ENCODE measurements at places on chromosomes 11 and 22.

- no peak for DNase-seq
Measured at GRCh38 chr11:88402784-88403183, 65.2 kb upstream of the CTSC start.

GRCh38 chr11:115503083-115503885 is 931 bp downstream of the CADM1 start:
- DNase-seq = peak; percentile 66

DNA sequence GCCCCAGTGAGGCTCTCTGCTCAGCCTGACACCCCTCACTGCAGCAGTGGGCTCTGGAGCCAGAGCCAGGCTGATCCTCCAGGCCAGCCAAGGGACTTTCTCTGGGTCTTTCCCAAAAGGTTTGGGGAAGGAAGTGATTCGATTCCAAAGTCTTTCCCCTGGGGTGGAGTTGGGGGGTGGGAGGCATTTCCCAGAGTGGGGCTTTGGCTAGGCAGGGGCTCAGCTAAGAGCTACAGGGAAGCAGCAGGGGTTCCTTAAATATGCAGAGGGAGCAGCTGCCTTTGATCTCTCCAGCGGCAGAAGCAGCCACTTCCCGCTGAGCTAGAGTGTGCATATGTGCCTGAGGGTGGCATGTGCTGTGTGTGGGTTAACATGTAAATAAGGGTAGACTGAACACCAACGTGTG is 192.9 kb downstream of the INSC start:
- no peak for DNase-seq

DNA sequence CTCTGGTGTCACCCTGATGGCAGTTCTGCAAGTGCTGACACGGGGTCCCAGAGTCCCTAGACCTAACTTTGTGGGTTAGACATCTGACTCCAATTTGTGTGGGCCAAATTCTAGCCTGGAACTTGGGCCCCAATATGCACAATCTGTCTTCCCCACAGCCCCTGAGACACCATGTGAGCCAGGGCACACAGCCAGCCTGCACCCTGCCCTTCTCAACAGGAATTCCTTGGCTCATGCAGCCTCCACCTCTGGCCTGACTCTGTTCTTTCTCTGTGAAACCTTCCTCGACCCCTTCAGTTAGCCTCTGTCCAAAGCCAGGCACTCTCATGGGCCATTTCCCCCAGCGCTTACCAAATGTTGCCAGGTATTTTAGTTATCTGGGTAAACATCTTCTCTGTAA is 59.1 kb upstream of the POU2AF1 start:
- peak; percentile 42 for DNase-seq

DNA sequence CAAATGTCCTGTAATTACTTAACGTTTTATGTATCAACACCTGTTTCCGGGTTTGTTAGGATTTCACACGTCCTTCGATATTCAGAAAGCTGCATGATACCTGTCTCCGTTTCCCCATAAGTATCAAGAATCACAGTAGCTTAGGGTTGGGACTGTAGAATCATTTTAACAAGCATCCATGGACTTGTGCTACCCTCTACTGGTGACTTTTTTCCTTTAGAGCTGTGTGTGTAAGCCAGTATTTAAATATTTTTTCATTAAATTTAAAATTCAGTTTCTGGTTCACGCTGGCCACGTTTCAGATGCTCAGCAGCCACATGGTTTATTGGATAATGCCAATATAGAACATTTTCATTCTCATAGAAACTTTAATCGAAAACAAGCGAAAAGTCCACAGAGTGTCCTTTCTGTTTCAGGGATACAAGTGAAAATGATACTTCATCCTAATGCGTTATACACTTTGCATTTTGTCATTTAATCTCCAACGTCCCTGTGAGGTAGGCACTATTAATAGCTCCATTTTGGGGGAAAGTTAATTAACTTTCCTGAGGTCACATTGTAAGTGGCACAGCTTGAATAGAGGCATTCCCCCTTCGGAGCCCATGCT is 61.5 kb upstream of the SLC25A18 start:
- DNase-seq = no peak

GRCh38 chr11:132008872-132009271 is 638.5 kb downstream of the NTM start:
- DNase-seq = no peak

DNA sequence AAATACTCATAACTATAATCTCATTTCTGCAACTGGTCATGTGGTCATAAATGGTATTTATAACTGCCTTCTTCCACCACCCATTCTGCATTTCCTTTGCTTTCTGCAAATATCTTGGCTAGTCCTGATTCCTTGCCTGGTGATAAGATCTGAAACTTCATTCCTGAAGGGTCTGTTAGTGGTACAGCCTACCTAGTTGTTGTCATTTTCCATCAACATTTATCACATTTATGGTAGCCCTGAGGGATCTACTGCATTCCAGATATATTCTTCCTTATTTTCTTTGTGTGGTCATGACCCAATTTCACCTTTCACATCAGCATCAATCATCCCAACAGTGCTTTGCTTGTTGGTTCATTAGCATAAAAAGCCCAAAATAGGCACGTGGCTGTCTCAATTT is 50.1 kb downstream of the DDX6 start:
- no peak for DNase-seq

- peak; percentile 19 for DNase-seq
Measured at GRCh38 chr22:23068832-23069385, 1.4 kb upstream of the GNAZ start.

DNA sequence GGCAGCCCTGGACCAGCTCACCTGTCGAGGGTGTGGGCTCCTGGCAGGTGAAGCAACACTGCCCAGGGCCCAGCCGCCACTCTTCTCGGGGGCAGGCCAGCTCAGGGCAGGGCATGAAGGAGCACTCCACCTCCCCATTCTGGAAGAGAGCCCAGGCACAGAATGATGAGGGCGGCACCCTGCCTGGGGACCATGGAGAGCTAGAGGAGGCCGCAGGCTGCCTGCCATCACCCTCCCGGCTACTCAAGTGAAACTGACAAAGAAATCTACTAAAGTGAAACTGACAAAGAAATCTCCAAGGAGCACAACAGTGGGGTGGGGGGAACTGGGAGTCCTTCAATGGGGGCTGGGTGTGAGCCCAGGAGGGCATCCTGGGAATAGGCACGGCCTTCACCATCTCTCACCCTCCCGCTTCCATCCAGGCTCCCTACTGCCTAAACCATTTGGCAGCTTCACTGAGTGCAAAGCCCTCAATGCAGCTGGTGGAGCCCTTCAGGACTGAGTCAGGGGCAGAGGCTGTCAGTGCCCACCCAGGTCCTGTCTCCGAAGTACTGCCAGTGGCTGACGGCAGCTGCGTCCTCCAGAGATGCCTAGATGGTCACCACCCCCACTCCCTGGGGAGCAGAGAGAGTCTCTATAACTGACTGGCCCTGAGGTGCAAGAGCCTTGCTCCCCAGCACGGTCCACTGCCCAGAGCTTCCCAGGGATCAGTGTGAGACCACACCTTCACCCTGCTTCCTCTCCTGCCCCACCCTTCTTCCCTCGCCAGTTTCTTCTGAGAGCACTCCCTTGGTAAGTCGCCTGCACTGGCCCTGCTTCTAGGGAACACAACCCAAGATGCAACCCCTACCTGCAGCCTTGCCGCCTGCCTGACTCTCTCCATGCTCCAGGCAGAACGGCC is 21.7 kb downstream of the VWCE start:
- no peak for DNase-seq

GRCh38 chr11:34145847-34146381 is 40.5 kb downstream of the NAT10 start:
- DNase-seq = no peak

DNA sequence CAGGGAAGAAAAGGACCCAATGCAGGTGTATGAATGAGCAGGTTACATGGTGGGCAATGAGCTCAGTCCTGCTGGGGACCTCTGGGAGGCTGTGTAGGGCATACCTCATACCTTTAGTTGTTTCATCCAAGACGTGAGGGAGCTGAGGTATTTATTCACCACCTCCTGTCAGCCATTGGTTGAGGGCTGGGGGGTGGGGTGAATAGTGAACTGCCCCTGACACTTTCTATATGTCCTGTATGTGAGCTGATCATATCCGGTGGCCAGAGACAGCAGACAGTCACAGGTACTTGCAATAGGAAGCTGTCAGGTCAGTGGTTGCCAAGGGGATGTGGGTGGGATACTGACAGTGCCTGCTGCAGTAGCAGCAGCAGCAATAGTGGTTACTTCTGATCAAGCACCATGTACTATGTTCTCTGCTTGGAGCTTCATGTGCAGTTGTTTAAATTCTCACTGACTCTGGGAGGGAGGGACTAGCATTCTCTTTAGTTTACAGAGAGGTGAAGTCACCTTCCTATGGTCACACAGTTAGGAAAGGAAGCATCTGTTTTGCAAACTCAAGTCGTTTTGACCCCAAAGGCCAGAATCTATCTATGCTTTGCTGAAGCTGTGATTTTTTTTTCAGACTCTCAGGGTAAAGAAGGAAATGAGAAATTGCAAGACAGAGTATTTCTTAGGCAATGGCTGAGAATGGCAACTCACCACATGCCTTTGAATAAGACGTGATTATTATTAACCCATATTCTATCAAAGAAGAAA is 54.0 kb downstream of the MIAT start:
- no peak for DNase-seq

All from aorta (tissue), 5 donors.